ENCODE measurements at places on chromosomes 12 and 14.

- no peak for DNase-seq
These were observed 58.7 kb downstream of the ST8SIA1 start for GRCh38 chr12:22275843-22276242.

DNA sequence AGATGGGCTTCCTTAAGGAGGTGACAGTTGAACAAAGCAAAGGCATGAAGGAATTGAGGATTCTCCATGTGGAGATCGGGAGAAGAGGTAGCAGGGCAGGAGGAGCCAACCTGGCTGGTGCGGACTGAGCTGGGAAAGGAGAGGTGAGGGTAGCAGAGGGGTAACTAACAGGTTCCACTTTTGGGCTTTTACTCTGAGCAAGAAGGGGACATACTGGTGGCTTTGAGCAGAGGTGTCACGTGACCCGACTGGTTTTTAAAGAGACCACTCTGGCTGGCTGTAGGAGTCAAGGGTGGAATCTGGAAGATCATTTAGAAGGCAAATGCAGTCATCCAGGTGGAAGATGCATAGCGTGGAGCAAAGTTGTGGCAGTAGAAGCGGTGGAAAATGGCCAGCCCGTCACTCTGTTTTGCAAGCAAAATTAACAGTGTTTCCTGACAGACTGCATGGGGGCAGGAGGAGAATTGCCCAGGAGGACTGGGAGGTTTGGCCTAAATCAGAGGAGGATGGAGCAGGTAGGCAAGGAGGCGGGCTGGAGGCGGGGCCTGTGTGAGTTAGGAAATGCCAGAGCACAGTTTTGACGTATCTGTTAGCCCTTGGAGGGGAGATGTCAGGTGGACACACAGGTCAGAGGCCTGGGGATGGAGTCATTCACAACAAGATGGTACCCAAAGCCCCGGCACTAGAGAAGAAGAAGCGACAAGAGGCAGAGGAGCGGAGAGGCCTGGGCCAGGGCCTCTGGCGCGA lies 156.3 kb upstream of the FKBP4 start:
- DNase-seq, result no peak

DNA sequence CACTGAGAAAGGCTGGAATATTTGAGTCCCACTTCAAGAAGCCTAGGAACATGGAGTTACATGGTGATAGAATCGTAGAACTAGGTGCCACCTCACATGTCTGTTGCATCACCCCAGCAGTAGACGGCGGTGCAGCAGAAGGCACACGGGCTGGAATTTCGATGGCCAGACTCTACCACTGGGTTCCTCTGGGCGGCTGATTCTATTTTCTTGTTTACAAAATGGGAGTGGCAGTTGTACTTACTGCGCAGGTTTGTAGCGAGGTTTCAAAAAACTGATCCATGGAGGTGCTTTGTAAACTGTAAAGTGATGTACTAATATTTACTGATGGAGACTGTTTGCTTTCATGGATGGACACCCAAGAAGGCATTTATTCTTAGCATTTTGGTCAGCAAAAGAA lies 45.7 kb downstream of the WDR20 start:
- DNase-seq, result peak; percentile 39

DNA sequence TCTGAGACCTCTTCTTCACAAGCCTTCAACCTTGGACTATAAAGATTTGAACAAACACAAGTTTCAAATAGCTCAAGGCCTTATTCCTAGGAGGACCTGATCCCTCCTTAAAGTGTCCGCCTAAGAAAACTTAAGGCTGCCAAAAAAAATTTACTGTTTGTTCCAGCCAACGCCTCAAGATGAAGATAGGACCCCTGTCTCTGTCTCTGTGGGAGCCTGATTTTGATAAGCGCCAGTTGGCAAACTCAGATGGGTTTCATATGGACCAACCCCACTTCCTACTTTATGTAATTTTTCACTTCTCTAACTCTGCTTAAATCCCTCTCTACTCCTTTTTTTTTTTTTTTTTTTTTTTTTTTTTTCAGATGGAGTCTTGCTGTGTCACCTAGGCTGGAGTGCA lies 11.0 kb downstream of the FKBP3 start:
- DNase-seq, result no peak

DNA sequence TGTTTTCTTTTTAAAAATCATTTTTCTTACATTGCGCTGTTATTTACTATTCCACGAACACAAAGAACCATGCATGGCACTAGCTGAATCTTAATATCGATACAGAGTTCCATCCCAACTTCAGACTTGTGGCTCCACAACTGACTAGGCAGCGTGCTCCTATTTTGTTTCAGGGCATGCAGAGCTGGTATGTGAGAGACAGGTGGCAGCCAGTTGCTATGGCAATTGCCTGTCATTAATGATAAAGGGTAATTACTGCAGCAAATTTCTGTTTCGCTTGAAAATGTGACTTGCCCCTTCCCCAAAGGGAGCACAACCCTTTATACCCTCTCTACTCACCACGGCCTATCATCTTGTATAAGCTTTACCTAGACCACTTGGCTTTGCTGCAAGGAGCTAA lies 113.1 kb upstream of the G2E3 start:
- no peak for DNase-seq

GRCh38 chr14:81224222-81224621 lies 3.5 kb upstream of the GTF2A1 start:
- no peak for DNase-seq

GRCh38 chr12:508795-509194 lies 49.1 kb downstream of the B4GALNT3 start:
- no peak for DNase-seq

DNA sequence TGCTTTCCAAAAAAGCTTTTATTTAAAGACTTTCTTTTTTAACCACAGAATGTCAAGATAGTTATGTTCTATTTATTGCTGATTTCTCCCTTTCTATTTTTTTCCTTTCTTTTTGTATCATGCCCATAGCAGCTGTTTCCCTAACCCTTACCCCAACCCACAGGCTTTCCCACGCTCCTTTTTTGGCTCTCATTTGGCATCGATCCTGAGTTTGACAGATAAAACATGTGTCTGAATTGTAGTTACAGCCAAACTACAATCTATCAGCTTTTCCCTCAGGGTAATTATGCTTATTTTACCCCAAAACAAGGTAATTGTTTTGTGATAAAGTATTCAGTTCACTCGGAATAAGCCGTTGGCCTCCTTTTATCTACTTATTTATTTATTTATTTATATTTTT lies 46.7 kb downstream of the PDE3A start:
- DNase-seq, result no peak

DNA sequence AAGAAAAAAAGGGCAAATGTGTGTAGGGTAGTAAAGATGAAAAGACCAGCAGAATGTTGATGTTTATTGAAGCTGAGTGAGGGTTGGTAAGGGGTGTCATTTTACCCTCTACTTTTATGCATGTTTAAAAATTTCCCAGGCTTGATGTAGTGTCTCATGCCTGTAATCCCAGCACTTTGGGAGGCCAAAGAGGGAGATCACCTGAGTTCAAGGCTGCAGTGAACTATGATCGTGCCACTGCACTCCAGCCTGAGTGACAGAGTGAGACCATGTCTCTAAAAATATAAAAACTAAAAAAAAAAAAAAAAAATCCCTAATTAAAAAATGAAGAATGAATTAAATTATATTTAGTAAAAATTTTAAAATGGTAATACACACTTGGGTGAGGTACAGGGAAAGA lies 8.5 kb downstream of the SEL1L start:
- no peak for DNase-seq

DNA sequence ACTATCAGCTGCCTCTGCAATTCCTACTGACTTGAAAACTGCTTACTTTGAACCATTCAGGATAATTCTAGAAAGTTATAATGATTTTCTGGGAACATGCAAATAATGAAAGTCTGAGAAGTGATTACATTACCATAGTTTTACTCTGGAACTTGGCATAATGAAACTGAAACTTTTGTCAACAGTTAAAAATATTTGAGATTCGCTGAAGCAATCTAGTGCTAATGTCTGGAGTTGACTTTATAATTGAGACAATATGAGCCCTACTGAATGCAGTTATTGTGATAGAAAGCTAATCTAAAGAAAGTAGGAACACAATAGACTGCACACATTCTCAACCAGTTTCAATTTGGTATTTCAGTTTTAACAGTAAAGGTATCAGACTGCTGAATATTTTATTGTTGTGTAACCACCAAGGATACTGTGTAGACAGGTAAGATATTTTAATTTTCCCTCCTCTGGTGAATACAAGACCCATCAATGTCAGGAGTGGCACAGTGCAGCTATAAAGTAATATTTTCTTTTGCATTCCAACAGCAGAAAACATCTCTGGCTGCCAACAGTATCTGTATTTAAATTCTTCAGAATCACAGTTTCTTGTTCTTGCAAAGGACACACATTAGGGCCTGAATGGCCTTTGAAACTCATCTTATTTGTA lies 483.5 kb downstream of the ATP23 start:
- DNase-seq, result no peak

DNA sequence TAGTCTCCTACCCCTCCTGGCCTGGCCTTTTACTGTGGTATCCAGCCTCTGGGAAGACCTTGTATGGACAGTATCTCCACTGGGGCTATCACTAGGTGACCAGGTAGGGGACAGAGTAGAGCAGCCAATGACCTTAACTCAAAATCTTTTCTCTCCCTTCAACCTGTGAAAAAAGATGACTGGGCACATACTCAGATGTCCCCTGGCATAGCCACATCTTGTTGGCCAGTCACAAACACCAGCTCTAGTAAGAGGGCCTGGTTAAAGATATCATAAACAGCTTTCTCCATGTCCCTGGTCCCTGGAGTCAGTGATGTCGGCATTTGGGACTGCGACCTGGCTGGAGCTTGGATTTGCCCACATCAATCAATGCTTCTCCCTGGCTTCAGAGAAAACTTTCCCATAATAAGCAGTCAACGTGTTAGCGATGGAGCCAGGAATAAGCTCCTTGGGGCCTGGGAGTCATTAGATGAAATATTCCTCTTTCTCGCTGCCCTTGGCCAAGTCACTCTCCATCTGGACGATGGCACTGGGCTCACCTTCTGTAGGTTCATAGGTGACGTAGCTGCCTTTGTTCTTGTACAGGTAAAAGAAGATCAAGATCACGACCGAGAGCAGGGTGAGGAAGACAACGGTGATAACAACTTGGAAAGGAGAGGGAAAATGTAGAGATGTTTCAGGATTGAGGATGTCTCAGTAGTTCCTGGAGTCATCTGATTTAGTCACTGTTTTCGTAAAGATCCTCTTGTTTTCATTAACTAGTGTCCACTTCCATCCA lies 7.0 kb downstream of the DAZAP2 start:
- DNase-seq, result no peak

DNA sequence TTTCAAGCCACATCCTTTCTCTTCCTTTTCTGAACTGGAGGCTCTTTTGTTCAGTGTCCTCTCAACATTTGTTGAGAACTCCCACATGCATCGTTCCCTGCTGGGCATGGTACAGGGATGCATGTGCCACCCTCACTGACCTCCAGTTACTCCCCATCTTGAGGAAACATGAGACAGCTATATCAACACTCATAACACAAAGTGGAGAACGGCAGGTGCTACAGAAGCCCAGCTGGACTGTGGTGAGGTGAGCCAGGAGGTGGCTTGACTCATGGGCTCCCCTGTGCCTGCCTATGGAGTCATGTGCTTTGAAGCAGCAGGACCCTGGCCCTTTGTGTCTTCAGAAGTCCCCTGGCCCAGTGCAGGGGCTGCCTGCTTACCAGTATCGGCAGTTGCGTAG lies 9.7 kb downstream of the MYH6 start:
- peak; percentile 72 for DNase-seq

DNA sequence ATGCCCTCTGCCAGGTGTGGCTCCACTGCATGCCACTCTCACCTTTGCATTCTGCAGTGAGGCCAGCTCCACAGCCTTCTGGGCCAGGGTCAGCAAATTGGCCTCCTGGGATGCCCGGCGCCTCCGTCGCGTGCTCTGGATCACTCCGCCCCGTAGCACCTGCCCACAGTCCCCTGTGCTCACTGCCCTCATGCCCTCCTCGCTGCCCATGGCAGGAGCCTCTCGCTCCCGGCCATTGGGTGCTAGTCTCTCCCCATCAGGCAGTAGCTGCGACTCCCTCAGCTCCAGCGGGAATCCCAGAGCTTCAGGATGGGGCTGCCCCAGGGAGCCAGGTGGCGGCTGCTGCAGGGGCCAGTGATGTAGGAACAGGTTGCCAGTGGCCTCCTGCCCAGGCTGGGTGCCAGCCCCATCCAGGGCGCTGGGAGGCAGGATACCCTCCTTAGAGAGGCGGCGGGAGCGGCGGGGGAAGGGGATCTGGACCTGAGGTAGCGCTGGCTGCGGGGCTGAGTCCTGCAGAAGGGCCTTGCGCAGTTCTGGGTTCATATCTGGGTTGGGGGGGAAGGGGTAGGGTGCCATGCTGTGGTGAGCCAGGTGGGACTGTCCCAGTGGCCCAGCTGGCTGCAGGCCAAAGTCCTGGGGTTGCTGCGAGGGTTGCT lies 24.5 kb upstream of the PNMA1 start:
- DNase-seq, result no peak

GRCh38 chr12:52697058-52697582 lies 6.2 kb downstream of the KRT77 start:
- DNase-seq, result no peak

DNA sequence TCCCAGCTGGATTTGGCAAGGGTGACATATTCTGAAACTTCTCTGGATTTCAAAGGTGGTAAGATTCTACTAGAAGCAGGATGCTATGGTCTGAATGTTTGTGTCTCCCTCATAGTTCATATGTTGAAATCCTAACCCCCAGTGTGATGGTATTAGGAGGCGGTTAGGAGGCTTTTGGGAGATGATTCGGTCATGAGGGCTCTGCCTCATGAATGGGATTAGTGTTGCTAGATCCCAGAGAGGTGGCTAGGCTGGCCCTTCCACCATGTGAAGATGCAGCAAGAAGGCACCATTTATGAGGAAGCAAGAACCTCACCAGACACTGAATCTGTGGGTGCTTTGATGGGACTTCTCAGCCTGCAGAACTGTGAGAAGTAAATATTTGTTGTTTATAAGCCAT lies 11.0 kb upstream of the PEX5 start:
- DNase-seq, result no peak

GRCh38 chr12:4383304-4383865 lies 3.9 kb upstream of the FGF23 start:
- no peak for DNase-seq

- no peak for DNase-seq
These were observed 76.7 kb downstream of the TMEM121 start for GRCh38 chr14:105602799-105603793.

DNA sequence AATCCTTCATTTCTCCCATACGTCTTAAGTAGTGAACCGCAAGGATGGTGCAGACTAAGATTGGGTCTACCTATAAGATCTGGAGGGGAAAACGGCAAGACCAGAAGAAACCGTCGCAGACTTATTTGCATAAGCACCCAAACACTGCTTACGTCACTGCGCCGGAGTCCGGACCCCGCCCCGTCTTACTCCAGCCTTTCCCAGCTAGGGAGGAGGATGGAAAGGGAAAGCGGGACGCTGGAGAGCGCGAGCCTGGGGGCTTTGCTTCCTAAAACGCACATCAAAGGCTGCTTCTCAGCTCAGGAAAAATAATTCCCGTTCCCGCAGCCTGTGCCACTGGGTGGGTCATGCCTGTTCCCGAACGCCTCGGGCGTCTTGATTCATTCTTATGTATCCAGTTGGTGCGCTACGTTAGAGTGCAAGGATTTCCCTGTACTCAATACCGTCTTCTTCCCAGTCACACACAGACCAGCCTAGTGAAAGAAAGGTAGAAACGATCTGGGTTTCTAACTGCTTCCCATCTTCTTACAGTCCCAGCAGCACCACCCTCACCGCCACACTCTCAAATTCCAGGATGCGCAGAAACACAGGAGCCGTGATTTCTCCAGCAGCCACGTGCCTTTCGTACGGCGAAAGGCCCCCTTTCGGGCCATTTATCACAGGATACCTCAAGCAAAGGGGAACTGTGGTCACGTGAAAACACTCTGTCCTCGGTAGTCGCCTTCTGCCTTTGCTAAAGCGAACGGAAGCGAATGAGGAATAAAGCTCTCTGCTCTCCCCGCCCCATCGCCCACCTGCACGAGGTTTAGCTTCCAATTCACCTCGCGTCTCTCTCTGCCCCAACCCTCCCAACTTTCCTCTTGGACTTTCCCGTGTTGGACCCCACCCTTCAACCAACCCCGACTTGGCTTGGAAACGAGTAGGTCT lies 1.1 kb downstream of the SLC6A15 start:
- peak; percentile 69 for DNase-seq
